ENCODE measurements at places on chromosomes 2 and 18.

- no peak for DNase-seq
Observed at GRCh38 chr18:42719221-42719620, 396.3 kb downstream of the RIT2 start.

- DNase-seq = no peak
Observed at GRCh38 chr2:159090514-159091201, 122.2 kb downstream of the TANC1 start.

GRCh38 chr18:9109523-9109922, 7.0 kb downstream of the NDUFV2 start:
- no peak for DNase-seq

DNA sequence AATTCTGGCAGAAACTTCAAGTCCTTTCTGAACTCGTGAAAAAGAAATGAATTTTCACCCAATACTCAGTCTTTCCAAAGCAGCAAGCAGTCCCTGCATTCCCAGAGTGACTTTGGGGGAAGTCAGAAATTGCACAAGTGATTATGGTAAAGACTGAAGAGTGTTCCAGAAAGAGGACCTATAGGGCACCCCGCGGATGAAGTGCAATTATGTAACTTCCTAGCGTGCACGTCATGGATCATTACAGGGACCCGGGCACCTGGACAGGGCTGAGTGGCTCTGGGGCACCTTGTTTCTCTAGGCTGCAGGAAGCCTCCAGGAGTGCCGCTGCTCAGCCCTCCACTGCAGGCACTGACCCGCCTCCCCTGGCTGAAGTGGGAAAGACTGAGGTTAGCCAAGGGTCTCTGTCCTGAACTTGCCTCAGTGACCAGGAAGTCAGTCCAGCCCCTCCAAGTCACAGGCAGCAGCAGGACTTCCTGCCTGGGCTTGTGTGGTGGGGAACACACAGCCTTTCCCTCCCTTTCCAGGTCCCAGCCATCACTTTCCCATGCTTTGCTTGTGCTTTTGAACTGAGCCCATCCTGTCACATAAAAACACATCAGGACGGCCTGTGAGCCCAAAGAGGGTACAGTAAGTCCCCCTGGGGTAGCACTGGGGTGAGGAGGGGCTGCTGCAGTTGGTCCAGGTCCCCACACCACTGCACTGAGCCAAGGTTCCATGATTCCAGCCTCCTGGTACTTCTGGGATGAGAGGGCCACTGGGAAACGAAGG, 19.8 kb downstream of the TMEM185B start:
- DNase-seq = no peak

DNA sequence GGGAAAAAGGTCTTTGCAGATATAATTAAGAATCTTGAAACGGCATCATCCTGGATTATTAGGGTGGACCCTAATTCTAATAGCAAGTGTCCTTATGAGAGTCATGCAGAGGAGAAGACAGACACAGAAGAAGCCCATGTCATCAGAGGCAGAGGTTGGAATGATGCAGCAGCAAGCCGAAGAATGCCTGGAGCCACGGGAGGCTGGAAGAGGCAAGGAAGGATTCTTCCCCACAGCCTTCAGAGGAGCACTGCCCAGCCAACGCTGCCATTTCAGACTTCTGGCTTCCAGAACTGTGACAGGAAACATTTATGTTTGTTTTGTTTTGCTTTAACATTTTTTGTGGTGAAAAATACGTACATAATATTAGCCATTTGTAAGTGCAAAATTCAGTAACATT, 72.3 kb downstream of the MCFD2 start:
- no peak for DNase-seq

DNA sequence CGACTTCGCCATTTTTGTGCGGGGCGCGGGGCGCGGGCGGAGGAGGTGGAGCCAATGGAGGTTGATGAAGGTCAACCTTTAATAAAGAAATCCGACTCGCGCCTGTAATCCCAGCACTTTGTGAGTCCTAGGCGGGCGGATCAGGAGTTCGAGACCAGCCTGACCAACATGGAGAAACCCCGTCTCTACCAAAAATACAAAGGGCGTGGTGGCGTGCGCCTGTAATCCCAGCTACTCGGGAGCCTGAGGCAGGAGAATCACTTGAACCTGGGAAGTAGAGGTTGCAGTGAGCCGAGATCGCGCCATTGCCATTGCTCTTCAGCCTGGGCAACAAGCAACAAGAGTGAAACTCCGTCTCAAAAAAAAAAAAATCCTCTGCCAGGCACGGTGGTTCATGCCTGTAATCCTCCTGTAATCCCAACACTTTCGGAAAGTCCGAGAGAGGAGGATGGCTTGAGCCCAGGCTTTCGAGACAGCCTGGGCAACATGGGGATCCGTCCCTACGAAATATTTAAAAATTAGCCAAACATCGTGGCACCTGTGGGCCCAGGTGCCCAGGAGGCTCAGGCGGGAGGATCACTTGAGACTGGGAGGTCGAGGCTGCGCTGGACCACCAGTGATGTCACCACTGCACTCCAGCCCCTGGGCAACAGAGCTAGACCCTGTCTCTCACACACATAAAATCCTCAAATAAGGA, 493 bp upstream of the PREB start:
- DNase-seq = no peak

DNA sequence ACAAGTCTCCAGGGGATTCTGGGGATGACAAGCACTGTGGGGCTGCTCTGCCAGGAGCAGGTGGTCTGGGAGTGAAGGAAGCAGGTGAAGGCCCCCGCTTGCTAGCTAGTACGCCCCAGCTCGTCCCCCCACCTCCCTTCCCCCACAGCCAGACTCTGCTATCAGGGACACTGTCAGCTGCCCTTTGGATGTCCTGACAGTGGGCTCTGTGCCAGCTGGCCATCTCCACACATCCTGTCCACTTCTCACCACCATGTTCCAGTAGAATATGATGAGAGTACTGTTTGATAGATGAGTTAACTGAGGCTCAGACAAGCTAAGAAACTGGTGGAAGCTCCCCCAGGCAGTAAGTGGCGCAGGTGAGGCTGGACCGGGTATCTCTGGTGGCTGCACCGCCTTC, 276.2 kb downstream of the CELF4 start:
- no peak for DNase-seq

DNA sequence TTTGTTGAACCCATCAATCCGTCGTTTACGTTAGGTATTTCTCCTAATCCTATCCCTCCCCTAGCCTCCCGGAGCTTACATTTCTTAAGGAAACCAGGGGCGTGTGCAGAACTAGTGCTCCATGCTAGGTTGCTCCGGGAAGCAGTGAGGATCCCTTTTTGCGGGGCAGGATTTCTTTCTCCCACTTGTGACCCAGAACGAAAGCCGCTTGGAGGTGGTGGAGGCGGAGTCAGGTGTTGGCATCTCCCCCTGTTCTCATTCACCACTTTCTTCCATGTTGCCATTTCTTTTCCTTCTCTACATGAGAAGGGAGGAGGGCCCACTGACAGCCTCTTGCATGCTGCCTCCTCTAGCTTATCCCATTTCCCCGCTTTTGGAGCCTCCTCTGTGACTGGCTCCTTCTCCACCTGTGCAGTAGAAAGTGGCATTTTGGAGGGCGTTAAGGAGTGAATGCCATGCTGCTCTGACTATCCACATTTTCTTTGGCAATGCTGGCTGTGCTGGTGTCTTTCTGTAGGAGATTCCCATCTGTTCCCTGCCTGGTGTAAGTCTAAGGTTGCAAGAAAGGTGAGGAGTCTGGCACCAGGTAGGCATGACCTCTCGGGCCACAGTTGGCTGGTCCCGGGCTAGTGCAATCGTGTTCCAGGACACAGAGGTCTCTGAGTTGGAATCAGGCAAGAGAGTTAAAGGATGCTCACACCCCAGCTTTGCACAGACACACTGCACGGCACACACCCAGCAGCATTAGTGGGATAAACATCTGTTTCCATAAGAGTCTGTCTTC, 89.5 kb downstream of the ACKR3 start:
- DNase-seq = no peak

GRCh38 chr2:142756430-142756829, 121.0 kb upstream of the KYNU start:
- no peak for DNase-seq

DNA sequence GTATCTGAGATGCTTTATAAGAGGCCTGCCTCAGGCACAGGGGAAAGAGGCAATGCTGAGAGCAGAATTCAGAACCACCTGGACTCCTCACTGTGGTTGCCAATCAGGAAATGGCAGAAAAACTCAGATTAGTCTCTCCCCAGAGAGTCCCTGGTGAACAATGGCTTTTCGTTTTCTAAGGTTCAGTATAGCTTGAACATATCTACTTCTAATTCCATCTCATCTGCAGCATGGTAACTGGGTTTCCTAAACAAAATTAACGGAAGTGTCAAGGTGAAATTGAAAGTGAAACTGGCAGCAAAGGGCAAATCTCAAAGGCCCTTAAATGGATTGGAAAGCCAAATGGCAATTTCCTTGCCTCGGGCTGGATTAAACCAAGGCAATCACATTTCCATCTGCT, 480.2 kb upstream of the ACVR2A start:
- no peak for DNase-seq

DNA sequence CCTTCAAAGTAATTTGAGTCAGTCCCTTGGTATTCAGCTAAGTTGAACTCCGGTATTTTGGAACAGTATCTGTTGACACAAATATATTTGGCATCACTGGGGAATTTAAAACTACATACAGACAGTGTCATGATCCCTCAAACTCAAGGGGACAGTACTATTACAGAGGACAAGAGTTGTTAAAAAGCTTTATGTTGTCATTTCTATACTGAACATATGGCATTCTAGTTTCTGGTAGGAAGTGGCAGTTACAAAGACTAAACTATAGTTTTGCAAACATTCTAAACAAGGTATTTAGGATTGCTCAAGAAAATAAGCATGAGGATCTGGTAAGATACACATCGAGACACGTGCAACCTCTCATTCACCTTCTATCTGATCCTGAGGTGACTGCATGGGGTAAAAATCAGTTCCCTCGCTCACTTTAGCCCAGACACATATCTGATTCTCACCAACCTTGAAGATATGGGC, 16.6 kb upstream of the CCNYL1 start:
- no peak for DNase-seq

DNA sequence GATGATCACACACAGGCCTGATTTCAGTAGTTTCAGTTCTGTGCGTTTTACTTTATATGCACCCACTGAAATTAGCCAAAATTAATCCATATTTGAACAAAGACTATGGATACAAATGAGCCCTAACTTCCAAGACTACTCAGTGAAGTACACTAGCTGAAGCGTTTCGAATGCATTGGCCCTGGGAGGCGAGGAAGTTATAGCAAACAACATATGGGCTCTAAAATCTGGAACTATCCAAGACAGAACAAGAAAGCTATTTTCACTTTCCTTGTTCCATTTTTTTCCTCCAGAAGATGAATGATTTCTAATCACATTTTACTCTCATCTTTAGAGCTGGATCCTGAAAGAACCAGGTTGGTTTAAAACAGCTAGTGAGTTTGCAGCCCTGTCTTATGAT, 399.4 kb upstream of the HNRNPA3 start:
- DNase-seq = no peak

- peak; percentile 10 for DNase-seq
Observed at GRCh38 chr18:62452280-62452831, 70.5 kb upstream of the ZCCHC2 start.

Data from stimulated activated CD8-positive, alpha-beta memory T cell treated with anti-CD3 and anti-CD28 coated beads, Interleukin-2, amount 100 ng/mL, for 48 hours (primary cell).